Breast epithelium (tissue), 4 donors: ENCODE measurements at places on chromosomes 5 and 9. TPM values are rescaled to one million over a fixed set of nuclear protein-coding genes. Genes with fewer than 3 reads are reported as not detected.
A peak's percentile ranks its signal among the peaks of the same experiment; 100 is the strongest.

DNA sequence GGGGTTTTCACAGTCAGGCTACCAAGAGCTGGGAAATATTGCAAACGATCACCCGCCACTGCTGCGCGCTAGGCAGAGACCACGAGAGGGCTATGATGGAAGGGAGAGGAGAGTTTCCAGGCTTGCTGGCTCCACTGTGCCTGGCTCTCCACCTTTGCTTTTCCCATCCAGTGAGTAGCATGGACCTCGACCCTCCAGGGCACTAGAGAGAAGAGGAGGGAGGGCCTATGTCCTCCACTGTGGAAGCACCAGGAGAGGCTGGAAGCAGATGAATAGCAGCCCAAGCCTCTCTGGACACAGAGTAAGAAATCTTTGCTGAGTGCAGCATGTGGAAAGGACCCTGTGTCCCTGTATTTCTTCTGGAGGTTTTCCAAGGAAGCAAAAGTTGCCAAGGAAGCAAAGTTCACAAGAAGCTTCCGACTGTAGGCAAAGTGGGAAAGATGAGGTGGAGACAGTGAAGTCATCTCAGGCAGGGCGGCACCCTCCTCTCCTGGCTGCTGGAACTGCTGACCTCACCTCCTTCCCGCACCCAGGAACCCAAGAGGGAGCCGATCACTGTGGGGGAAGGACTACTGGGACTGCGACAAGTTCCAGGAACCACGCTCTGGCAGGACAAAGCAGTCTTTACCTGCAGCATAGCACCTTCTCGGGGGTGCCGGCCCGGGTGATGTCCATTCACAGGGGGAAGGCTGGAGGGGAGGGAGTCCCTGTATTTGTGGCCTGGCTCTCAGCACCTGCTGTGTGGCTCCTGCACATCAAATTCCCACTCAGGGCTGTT lies 79.6 kb downstream of the CSNK1A1 start:
- peak; percentile 67 for DNase-seq

DNA sequence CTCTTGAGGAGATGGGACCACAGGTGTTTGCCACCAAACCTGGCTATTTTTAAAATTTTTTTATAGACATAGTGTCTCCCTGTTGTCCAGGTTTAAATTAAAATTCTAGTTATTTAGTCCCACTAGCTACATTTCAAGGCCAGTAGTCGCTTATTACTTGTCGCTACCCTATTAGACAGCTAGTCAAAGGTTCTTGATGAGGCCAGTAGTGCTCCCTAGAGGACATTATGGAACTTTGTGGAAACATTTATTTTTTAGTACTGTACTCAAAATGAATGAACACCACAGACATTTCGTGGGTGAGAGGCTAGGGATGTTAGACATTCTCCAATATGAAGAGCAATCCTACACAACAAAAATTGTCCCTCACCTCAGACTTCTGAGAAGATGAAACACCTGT lies 14.4 kb upstream of the GRXCR2 start:
- no peak for DNase-seq

- DNase-seq, result no peak
Observed at GRCh38 chr5:172689801-172690200, 48.7 kb downstream of the NEURL1B start.

- DNase-seq, result no peak
Observed at GRCh38 chr5:133530270-133530669, 82.1 kb downstream of the FSTL4 start.

DNA sequence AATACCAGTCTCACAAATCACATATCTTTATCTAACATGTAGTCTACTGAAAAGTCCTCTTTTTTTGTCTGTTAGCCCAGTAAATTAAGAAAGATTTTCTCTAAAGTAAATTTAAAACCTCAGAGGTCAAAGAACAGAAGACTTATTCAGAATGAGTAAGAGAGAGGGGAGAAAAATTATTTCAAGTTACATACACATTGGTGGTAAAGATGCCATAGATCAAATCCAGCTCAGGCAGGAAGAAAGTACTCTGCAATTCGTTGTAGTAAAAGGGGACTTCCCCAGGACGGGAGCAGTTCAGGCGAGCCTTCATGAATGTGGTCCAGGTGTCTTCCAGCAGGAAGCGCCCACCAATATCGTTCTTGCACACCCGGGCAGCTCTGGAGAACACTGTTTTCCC lies 344.1 kb downstream of the SEMA5A start:
- DNase-seq, result no peak

DNA sequence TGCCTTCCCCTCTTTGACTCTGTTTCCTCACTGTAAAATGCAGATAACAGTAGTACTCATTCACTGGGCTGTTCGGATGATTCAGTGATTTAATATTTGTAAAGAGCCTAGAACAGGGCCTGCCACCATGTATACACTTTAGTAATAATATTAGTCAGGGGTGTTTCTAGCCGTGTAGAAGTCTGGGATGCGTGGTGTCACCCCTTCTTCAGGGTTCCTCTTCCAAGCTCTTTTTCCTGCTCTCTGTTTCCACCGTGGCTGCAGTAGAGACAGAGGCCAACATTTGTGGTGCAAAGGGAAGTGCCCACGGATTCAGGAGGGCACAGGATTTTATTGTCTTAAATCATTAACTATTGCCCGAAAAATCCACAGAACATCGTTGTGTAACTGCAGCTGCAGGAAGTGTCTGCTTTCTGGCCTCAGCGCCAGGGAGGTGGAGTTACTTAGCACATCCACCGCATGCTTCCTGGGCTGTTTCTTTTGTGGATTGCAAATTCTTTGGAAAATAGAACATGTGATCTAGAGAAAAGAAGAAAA lies 61.7 kb downstream of the TRIO start:
- DNase-seq, result no peak

GRCh38 chr5:80369521-80369920 lies 38.3 kb upstream of the ZFYVE16 start:
- DNase-seq, result no peak

GRCh38 chr9:107127608-107128007 lies 155.5 kb upstream of the RAD23B start:
- DNase-seq, result no peak

- DNase-seq, result no peak
Observed at GRCh38 chr5:61311836-61312808, 19.9 kb upstream of the ZSWIM6 start.

GRCh38 chr5:159894149-159894720 lies 22.0 kb upstream of the ADRA1B start:
- no peak for DNase-seq

DNA sequence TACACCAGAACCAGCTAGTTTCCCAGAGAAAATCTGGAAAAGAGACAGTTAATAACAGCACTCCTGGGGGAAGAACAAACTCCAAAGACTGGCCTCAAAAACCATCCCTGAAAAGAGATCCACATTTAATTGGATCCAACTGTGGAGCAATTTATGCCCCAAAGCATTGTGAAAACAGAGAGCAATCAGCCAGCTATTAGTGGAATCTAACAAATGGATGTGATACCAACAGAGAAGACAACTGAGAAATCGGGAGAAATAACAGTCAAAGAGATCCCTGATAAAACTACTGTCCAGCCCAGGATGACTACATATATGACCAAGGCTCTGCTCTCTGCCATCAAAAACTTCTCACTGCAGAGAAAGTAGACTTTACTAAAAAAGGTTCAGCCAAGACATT lies 40.5 kb upstream of the TRIO start:
- no peak for DNase-seq

DNA sequence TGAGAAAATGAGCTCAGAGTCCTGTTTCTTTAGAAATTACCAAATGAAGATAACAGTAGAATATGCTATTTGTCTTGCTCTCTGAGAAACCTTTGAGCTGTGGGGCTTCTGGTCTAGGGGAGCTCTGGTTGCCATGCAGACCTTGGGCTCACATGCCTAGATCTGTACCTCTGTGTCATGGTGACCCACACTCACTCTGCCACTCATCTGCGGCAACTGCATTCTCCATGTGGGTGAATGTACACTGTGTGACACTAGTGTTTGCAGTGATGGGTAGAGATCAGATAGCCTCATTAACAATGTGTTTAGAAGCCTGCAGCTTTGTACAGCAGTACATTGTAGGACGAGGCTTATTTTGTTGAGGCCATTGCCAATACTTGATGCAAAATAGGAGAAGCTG lies 521.2 kb downstream of the CHSY3 start:
- no peak for DNase-seq

GRCh38 chr5:54643685-54644106 lies 126.1 kb downstream of the SNX18 start:
- no peak for DNase-seq

GRCh38 chr5:41122459-41122858 lies 51.3 kb upstream of the MROH2B start:
- DNase-seq, result no peak

DNA sequence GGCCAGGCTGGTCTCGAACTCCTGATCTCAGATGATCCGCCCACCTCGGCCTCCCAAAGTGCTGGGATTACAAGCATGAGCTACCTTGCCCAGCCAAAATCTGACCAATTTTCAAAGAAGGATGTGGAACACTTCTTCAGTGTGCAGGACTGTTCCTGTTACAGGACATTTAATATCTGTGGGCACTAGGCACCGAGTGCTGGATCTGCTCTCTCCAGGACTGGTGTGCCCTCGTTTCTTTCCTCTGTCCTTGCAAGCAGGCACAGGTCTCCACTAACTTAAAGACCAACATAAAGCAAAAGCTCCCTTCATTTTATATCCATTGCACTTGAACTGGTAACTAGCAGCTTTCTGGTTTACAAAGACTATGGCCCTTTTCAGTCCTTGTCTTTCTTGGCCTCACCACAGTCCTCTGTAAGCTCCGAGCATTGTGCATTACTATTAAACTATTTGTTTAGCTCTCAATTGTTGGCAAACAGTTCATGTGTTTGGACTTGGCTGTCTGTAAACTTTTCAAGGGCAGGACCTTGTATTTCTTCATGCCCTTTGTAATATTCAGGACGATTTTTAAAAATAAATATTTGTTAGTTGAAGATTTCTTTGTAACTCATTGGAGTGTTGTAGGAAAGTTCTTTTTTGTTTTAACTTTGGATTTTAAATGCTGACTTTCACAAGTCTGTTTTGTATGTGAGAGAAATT lies 37.3 kb downstream of the ARHGEF28 start:
- no peak for DNase-seq

DNA sequence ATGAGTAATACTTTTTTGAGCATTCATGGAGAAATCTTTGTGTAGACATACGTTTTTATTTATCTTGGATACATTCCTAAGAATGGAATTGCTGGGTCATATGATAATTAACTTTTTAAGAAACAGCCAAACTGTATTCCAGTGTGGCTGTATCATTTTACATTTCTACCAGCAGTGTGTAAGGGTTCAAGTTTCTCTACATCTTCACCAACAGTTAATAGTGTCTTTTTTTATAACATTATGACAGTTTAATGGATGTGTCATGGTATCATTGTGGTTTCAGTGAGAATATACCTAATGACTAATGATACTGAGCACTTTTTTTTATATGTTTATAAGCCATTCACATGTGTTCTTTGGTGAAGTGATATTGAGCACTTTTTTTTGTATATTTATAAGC lies 52.4 kb downstream of the NIPBL start:
- DNase-seq, result no peak

- no peak for DNase-seq
Observed at GRCh38 chr5:40198736-40199135, 481.0 kb upstream of the PTGER4 start.

DNA sequence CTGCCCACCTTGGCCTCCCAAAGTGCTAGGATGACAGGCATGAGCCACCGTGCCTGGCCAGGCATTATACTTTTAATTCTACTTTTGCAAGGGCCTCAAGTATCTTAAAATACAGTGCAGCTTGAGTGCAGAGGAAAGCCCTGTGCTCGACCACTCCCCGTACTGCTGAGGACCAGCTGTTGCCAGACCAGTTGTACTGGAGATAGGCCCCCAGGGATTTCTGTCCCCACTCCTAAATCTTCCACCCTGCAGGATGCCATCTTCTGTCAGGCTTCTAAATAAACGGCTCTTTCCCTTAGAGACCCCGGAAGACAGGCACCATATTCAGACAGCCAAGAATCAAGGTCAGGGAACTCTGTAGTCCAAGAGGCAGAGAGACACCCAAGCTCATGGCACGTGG lies 16.6 kb upstream of the PSMD5 start:
- no peak for DNase-seq

DNA sequence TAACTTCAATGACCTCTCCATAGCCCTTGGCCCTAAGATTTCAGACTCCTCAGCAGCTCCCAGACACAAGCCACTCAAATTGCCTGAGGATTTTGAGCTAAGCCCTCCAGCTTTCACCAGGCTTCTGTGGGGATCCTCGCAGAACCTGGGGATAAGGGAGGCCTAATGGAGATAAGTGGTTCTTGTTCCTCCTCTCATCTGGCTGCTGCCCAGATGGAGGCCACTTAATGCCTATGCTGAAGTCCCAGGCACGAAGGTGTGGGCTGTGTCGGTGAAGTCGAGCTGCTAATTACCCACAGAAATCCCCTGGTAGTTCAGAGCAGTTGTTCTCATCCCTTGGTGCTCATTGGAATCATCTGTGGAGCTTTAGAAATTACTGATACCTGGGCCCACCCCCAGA lies 10.3 kb upstream of the FAT2 start:
- no peak for DNase-seq

DNA sequence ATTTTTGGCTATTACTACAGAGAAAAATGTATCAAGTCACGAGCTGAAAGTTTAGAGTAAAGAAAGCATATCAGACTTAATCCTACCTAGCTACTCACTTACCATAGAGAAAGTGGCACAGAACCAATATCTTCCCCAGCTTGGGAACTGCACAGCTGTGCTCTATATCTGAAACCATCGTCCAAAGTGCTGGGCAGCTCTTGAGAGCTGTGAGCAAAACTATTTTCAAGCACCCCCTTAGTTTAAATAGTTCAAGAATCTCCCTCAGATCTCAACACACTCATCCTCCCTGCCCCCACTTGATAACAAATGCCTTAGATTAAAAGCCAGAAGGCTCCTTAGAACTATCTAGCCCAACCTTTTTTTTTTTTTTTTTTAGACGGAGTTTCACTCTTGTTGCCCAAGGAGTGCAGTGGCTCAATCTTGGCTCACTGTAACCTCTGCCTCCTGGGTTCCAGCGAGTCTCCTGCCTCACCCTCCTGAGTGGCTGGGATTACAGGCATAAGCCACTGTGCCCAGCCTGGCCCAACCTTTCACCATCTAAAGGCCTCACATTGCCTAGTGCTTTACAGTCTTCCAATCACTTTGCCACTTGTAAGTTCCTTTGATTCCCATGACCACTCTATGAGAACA lies 94.2 kb upstream of the APC start:
- DNase-seq, result no peak

DNA sequence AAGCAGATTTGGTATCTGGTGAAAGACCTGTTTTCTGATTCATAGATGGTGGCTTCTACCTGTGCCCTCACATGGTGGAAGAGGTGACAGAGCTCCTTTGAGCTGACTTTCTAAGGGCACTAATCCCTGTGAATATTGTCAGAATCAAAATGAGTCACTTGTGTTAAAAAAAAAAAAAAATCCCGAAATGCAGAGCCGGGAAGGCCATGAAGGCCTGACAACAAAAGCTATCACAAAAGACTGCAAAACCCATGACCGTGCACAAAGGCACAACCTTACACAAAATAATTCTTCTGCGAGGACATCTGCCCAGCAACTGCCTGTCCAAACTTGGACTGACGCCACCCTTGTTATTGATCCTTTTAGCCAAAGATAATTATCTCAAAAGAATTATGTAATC lies 19.6 kb upstream of the UBTD2 start:
- no peak for DNase-seq

The SLC6A19 gene
- not detected for total RNA-seq

The LIX1 gene
- not detected for total RNA-seq

The ARAP3 gene
- 2.6 TPM for total RNA-seq

The EXOSC2 gene
- 30.2 TPM for total RNA-seq

The IL3 gene
- not detected for total RNA-seq

The POU5F2 gene
- 4.2 TPM for total RNA-seq
